ENCODE measurements at places on chromosomes 12 and 14.

DNA sequence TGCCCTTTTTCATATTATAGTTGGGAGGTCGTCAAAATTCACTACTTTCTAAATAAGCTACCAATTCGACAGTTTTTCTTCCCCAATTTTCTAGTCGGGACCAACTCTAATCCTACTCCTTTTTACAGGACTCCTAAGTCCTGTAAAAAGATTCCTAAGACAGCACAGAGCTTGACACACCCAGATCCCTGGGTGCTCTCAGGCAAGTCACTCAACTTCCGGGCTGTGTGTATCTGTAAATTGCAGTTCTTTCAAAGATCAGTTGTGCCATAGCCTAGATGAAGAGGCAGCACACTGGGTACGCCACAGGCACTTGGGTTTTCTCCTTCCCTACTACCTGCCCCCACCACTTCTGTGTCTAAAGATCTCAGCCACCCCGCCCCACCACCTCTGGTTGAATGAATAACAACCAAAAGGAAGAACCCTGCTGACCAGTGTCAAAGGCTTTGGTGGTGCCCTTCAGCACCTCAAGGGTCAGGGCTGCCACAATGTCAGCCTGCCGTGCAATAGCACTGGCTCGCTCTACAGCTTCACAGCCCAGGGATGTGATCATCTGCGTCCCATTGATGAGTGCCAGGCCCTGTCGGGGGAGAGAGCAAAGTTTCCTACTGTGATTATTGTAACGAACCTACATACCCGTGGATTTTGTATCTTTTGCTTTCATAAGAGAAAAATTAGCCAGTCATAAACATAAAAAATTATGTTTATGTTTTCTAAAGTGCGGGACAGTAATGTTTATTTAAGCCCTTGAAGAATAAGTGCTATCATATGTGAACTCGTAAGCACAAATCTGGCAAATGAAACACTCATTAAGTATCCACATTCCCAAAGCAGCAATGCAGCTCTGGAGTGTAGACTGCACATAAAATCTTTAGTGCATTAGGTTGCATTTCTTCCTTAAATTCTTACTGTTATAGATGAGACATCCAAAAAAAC, 9.2 kb downstream of the HAL start:
- no peak for DNase-seq

DNA sequence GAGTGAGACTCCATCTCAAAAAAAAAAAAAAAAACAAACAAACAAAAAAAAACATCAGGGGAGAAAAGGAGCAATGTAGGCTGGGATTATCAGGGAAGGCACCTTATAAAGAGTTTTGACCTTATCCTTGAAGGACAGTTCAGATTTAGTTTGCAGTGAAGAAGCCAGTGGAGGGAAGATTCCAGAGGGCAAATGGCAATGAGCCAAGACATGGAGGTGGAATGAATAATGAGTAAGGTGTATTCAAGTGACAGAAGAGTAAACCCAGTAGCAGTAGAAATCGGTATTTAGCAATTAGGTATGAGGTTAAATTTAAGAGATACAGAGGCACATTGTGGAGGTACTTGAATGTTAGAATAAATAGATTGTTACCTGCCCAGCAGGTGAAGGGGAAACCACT, 2.2 kb upstream of the DUSP16 start:
- DNase-seq = no peak

DNA sequence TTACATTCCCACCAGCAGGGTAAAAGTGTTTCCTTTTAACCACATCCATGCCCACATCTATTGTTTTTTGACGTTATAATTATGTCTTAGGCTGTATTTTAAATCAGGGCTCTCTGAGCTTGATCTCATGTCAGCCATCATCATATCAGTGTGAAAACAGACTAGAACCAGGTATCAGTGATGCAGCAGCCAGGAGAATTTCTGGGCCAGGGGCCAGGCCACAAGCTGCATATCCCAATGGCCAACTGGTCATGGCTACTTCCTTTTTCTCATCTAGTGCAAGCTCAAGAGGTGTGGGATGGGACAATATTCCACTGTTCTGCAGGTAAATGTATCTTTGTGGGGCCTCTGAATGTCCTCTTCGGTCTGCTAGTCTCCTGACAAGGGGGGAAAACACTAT, 125.1 kb downstream of the CRADD start:
- DNase-seq = no peak

- DNase-seq = no peak
Measured at GRCh38 chr14:92670643-92671366, 77.6 kb downstream of the LGMN start.

DNA sequence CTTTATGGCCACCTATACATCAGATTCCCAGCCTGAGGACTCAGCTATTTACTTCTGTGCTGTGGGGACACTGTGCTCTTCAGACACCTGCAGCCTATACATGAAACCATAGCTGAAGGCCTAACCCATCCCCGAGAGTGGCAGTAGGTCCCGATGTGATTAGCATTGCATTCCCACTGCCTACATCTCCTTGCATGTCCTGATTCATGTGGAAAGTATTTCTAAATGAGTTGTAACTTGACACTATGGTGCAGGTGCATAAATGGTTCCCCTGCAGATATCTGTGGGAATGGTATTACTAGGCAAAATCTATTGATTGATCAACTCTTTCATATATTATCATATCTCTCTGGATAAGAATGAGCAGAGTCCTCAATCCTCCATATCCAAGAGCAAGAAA, 433.5 kb downstream of the DAD1 start:
- no peak for DNase-seq

GRCh38 chr12:48696626-48697025, 14.6 kb upstream of the KANSL2 start:
- DNase-seq = no peak

All from DND-41 (cell line).